Activated effector memory CD4-positive, alpha-beta T cell treated with Interleukin-2 at 50 U/mL for 16 hours (primary cell): ENCODE measurements at places on chromosomes 1 and 21.

GRCh38 chr1:30589083-30589482 is 134.3 kb downstream of the MATN1 start:
- no peak for DNase-seq

- no peak for DNase-seq
Observed at GRCh38 chr21:42570362-42570761, 56.7 kb downstream of the SLC37A1 start.

DNA sequence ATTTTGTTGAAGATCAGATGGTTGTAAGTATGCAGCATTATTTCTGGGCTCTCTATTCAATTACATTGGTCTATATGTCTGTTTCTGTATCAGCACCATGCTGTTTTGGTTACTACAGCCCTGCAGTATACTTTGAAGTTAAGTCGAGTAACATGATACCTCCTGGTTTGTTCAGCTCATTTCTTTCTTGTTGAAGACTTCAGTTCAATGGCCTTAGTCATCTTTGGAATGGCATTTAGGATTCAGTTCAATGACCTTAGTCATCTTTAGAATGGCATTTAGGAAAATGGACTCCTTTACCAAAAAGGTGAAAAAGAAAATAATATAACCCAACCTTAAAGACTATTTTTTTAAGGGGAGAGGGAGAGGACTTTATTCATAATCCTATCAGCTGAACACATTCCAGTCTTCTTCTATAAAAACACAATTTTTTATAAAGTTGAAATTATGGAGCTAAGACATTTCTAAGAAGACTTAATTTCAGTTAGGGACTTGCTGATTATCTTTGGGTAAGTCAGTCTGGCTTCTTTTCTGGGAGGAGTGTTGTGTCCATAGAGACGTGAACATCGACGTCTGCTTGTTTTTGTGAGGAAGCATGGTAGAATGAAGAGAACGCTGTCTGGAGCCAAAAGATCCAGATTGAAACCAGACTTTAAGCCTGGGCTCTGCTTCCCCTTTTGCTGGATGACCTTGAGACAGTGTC is 48.3 kb downstream of the DDR2 start:
- DNase-seq, result no peak

DNA sequence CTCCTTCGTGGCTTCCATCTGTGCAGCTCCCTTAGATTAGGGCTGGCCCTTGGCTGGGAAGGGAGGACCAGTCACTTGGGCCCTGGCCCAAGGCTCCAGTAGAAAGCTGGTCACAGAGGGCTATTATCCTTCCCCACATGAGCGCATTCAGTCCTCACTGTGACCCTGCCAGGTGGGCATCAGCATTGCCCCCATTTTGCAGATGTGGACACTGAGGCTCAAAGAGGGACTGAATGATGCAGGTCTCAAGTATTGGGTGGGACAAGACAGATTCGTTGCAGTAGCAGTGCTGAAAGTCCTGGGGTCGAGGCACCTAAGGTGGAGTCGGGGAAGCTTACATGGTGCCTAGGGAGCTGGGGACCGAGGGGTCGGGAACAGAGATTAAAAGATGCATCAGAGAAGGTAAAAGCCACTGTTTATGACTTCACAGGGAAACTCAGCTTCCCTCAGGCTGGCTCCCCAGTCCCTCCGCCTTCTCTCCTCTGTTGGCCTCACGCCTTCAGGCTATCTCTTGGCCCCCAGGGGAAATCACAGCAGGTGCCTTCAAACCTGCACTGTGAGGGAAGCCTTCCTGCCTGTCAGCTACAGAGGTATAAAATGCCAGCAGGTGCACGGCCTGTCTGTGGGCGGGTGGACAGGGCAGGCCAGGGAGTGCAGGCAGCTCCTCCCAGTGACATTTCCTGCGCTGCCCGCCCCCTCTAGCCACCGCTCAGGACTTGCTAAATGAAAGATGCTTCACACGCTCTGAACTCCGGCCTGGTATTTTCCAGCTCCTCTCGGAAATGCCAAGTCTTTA is 178.4 kb downstream of the GRIK3 start:
- DNase-seq, result no peak

DNA sequence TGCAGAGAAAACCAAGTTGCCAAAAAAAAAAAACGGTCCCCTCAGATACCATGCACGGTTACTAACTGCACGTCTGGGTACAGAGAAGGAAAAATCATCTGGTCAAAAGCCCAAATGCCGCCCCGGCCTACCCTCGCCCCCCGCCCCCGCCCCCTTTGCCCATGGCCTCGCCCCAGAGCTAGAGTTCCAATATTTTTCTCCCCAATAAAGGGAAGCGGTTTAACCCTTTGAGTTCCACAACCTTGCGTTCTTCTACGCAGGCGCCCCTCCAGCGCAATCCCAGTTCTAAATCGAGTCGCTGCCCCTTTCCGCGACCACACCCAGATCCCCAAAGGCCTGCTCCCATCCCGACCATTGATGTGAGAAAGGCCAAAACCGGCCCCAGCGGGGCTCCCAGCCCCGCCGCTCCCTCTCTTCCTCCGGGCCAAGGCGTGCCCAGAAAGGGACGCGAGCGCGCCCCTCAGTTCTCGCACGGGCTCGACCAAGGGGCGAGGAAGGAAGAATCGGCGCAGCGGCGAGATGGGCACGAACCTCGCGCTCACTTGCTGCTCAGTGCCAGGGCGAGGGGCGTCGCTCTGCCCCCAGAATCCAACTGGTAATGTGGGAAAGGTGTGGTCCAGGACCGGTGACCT is 797 bp downstream of the WDR47 start:
- DNase-seq, result no peak

DNA sequence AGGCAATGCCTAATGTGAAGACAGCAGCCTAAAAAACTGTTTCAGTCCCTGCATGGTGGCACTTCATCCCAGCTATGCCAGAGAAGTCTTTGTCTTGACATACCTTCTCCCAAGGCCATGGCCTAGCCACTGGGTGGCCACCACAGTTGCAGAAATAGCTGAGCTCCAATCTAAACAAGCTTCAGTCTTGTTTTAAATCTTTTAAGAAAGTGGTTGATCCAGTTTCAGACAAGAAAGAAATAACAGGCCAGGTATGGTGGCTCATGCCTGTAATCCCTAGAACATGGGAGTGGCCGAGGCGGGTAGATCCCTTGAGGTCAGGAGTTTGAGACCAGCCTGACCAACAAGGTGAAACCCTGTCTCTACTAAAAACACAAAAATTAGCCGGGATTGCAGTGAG is 600.0 kb upstream of the PLXNA2 start:
- DNase-seq, result no peak

DNA sequence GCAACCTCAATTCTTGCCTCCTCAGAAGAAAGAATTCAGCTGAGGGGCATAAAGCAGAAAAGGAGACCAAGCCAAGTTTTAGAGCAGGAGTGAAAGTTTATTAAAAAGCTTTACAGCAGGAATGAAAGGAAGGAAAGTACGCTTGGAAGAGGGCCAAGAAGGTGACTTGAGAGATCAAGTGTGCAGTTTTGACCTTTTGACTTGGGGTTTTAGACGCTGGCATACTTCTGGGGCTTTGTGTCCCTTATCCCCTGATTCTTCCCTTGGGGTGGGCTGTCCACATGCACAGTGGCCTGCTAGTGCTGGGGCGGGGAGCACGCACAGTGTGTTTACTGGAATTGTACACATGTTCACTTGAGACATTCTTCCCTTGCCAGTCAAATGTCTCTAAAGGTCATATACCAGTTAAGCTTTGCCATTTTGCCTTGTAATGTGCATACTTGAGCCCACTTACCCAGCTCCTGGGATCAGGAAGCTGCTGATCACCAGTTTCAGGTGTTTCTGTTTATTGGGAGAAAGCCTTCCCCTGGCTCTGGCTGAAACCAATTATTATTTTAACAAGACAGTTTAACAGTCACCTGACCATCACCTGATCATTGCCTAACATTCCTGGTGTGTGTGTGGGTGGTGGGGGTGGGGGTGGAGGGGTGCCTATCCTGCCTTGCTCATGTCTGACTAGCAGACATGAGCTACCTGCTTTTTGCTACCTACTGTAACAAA is 36.2 kb downstream of the UTP25 start:
- DNase-seq, result no peak

DNA sequence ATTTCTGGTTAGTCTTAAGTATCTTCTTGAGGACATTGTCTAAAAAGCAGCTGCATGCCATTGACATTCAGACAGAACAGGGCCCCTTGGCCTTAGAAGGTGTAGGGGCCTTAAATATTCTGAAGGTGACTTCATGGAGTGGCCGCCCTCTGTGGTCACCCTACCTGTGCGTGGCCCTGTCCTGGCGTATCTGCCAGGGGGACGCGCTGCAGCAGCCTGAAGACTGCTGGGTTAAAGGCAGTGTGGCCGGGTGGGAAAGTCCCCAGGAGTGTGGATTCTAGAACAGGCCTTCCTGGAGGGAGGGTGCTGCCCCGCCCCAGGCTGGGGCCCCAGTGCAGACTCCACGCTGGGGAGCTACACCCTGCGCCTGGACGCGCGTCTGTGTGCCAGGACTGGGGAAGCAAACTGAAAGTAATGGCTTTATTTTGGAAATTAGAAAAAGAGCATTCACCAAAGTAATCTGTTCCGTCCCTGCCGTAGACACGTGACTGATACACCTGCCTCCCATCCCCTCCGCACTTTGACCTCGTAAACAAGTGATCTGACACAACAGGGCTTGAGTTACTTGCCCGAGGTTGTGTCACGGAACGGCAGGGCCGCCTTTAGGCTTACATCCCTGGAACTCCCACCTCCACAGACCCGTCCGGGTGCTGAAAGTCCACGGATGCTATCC is 1.8 kb downstream of the AGPAT3 start:
- peak; percentile 45 for DNase-seq

GRCh38 chr1:180176965-180177364 is 22.3 kb downstream of the QSOX1 start:
- DNase-seq, result no peak

GRCh38 chr1:12552951-12553921 is 64.8 kb downstream of the DHRS3 start:
- no peak for DNase-seq

- DNase-seq, result no peak
Observed at GRCh38 chr1:229843627-229844238, 217.7 kb downstream of the URB2 start.

DNA sequence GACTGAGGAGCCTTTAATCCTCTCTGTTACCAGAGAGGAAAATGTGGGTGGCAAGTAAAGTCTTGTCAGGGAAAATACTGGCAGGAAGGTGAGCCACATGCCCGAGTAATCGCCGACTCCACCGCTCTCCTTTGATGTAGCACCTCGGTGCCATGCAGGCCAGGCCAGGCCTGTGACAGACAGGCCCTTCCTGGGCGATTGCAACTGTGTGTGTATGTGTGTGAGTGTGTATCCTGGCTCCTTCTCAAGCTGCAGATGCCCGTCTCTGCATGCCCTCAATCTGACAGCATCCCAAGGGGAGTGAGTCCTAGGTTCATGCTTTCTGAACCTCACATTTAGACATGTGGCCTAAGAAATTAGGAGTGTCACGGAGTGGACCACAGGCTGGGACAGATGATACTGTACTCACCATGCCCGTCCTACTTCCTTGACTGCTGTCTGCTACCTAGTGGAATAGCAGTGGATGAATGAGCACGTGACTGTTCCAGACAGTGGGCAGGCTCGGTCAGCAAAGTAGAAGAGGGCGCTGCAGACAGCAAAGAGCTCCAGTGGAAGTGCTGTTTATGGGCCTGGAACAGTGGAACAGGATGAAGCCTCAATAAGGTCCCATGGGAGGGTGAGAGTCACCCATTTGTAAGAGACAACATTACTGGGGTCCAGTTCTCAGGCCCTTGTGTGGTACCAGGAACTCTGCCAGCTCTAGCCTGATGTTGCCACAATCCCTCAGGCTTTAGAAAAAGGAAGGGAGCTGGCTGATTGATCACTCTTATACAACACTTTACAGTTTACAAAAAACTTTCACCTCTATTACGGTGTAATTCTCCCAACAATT is 25.3 kb downstream of the SERTAD4 start:
- DNase-seq, result no peak

DNA sequence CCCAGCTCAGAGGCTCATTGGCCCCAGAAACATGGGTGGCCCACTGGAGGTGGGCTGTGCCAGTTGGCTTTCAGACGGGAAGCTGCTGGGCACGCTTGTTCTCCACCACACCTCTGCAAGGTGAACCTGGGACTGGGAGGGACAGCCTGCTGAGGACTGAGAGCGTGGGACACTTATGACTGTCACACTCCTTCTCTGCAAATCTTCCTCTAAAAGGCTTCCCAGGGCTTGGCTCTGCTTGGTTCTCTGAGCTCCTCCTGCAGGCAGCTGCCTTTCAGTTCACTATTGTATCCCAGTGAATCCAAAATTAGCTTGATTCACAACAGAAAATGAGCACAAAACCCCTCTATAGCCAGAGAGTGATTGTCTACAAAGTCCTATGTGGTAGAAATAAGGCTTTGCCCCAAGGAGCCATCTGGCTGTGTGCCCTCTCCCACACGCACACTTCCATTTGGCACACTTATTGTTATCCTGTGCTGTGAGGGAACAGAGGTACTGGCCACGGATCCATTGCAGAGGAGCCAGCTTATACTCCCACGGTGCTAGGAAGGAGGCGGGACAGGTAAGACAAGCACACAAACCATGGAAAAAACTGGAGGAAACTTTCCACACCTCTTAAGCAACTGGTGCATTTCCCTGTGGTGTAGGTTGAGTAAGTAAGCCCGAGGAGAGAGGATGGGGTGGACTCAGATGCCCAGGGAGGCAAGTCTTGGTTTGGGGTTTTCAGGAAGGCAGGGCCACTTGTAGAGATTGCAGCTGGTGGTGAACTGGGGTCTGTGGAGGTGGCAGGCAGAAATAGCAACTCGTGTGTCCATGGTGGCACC is 18.9 kb upstream of the BTG2 start:
- no peak for DNase-seq

DNA sequence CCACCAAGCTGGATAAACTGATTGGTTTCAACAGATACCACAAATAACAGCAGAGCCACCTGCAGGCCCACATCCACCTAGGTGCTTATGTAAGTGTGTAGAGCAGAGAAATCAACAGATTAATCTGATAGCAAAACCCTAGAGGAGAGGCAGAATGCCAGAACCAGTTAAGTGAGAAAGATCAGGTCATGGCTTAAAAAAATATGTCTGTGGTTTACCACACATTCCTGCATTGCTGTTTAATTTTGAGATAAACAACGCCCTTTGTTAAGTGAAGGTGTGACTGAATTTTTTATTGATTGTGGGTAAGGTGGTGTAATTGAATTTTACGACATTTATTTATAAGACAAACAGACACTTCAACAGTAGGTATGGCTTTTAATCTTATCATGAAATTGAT is 21.2 kb downstream of the CRNN start:
- no peak for DNase-seq

DNA sequence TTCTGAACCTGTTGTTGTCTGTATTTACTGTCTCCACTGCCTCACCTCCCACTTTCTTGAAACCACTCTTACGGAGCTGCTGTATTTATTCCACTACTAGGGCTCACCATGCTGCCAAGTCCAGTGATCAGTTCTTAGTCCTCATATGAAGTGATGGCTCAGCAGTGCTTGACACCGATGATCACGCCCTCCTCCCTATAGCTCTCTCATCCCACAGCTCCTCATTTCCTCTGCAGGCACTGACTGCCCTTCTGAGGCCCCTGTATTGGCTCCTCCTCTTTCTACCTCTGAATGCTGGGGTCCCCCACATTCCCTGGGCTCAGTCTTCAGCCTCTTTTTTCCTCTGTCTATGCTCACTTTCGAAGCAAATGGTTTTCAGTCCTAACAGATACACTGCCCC is 3.4 kb downstream of the CLCA1 start:
- no peak for DNase-seq

GRCh38 chr1:246152986-246153431 is 354.1 kb downstream of the SMYD3 start:
- DNase-seq, result no peak

- DNase-seq, result no peak
Observed at GRCh38 chr1:110420874-110421793, 13.6 kb upstream of the LAMTOR5 start.
